ENCODE measurements at places on chromosomes 7 and 10.

GRCh38 chr7:42097752-42098151 is 139.3 kb downstream of the GLI3 start:
- DNase-seq = no peak

- DNase-seq = no peak
Measured at GRCh38 chr7:4659551-4660286, 22.4 kb upstream of the FOXK1 start.

DNA sequence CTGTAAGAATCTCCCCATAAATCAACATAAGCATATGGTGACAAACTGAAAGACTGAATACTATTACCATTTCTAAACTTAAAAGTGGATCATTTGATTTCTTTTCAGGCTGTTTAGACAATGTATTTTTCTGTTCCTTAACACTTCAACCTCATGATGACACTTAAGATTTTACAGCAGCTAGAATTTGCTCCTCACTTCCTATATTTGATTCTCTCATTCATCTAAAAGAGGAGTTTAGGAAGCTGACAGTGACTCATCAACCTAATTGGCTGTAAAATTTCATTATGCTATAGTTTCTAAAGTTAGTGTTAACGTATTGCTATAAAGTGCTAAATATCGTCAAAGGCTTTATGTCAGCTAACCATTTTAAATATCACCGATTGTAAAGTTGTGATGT is 478.7 kb downstream of the GRM8 start:
- DNase-seq = no peak

- DNase-seq = no peak
Measured at GRCh38 chr7:31341141-31341540, 615 bp upstream of the NEUROD6 start.

DNA sequence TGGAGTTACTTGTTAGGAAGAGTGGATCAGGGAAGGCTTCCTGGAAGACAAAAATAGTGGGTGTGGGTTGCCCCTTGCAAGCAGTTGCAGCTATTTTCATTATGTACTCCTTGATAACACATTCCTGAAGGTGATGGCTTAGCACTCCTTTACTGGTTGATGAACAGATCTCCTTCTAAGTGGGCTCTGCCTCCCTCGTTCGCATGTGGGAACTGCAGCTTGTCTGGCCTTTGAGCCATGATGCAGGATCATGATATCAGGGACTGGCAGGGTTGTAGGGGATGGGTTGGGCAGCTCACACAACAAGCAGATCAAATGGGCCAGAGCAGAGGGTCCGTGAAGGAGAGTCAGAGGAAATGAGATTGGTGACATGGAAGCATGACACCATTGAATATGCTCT is 28.8 kb upstream of the LRRC4 start:
- DNase-seq = no peak

- DNase-seq = no peak
Measured at GRCh38 chr7:6422095-6422494, 25.7 kb downstream of the DAGLB start.

DNA sequence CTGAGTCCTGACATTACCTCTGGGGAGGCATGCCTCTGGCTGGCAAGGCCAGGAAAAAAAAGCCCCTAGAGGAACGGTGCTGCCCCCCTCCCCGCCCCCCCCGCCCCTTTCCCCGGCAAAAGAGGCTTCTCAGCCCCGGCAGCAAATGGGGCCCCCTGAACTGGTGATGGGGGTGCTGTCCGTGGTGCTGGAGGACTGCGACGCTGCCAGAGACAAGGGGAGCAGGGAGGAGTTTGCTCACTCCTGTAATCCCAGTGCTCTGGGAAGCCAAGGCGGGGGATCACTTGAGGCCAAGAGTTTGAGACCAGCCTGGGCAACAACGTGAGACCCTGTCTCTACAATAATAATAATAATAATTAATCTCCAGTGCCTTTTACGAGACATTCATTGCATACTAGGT is 23.7 kb downstream of the SRRM3 start:
- DNase-seq = no peak

- DNase-seq = no peak
Measured at GRCh38 chr10:22891797-22892196, 36.1 kb upstream of the ARMC3 start.

DNA sequence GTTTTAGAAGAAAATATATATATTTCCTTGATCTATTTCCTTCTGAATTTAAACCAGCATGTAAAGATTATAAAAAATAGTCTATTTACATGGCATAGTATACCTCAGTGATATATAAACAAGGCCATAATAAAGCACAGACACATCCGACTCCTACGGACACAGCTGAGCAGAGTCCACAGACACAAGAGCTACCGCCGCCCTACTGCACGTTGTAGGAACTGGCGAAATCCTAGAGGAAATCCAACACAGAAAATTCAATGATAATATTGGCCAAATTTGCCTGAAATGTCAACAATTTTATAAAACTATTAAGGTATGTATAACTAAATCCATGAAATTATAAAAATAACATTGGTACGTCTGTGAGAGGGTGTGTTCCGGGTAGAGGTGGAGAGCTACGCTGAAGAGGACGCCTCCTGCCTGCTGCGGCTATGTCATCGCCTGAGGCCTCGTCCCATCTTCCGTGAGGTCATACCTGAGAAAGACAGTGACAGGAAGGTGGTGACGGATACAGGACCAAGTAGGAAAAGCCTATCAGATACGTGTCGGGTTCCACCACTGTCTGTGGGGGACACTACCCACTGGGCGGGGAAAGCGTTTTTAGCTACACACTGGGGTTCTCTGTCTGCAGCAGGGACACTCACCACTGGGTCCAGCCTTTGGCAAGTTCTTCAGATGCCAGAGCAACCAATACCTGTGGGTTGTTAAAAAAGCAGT is 29.3 kb upstream of the NCAPG2 start:
- no peak for DNase-seq

GRCh38 chr10:131797626-131798025 is 103.2 kb upstream of the PPP2R2D start:
- DNase-seq = no peak

DNA sequence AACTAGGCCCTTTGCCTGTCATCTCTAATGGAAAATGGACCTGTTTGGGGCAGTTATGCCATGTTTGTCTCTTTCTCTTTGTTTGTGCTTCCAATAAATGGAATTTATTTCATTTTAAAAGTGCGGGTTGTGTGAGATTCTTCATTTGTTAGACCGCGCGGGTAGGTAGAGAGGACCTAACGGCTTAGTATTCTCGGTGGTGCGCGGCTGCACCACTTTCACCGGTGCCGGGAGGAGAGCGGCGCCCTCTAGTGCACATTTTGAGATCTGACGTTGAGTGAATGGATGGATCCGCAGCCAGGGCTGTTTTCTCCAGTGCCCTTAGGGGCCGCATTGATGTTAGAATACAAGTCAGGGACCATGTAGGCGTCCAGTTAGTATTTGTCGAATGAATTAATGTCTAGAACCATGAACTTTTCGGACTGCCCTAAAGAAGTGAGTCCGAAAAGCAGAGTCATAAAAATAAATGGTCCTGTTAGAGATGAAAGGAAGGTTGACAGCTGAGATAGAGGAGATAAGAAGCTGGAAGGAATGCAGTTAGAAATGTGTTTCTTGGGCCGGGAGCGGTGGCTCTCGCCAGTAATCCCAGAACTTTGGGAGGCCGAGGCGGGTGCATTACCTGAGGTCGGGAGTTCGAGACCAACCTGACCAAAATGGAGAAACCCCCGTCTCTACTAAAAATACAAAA is 29.3 kb upstream of the GIMAP8 start:
- DNase-seq = peak; percentile 93

DNA sequence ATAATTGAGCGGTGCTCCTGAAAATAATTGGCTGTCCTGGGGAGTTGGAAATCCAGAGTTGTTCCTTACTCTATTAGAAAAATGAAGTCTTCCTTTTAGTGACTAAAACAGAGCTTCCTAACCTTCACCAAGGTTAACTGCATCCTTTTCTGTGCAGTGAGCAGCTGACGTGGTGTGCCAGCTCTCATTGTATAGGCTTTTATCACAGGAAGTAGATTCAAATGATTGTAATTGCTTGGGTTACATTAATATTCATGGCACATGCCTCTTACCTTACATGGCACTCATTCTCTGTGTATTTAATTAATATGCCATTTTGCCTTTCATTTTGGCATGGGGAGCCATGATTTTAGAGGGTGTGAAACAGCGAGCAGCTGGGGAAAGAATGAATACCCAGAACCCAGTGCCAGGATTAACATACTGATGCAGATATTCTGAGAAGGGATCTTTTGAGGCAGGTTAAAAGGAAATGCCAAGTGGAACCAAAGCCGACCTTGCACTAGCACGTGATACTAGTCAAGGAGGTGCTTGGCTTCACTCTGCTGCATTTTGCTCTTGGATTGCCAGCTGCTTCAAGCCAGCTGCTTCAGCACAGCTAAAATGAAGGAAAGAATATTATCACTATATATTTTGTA is 115.3 kb downstream of the ST7 start:
- DNase-seq = no peak

- DNase-seq = no peak
Measured at GRCh38 chr10:30422151-30422695, 11.8 kb upstream of the MAP3K8 start.

DNA sequence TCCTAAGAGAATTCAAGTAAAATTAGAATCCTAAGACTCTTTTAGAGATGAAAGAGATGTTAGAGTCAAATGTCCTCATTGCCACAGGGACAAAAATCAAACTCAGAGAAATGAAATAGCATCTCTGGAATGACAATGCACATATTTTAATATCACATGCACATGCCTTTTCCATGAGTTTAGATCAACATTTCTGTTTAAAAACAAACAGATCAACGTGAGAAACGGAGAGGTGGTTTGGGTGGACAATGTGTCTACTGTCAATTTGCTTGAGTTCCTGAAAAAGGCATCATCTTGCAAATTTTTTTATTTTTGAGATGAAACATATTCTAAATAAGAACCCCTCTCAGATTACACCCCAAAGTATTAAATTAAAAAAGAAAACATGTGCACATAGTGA is 130.0 kb downstream of the CHRM2 start:
- no peak for DNase-seq

GRCh38 chr10:117684672-117685211 is 142.2 kb downstream of the EMX2 start:
- no peak for DNase-seq

GRCh38 chr10:22218448-22218847 is 633 bp upstream of the EBLN1 start:
- DNase-seq = no peak

- no peak for DNase-seq
Measured at GRCh38 chr7:9175871-9176270, 742.5 kb downstream of the NXPH1 start.

- no peak for DNase-seq
Measured at GRCh38 chr10:5094265-5095205, at the start of gene AKR1C3. Gene AKR1C3, plus strand, starts transcription at chr10:5094414. Its CDS starts 31 bp downstream, at chr10:5094445.

DNA sequence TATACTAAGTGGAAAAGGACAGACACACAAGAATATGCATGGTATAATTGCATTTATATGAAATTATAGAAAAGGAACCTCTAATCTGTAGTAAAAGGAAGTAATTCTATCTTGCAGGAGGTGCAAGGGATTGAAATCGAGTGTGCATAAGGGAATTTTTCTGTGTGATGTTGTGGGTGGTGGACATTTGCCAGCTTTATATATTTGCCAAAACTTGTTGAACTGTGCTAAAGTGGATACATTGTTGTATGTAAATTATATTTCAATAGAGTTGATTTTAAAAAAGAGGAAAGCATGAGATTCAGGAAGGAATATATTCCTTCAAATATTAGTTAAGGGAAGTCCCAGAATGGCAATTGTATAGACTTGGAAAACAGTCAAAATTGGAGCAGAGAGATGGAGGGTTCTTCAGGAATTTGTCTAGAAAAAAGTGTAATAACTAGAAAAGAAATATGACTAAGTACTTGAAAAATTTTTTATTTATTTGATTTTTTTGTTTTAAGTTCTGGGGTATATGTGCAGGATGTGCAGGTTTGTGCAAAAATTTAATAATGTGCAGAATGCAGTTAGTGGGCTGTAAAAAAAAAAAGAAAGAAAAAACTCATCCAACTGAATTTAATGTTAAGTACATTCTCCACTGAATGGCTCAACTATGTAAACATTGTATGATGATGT is 96.1 kb downstream of the ARL4A start:
- no peak for DNase-seq

GRCh38 chr7:112411186-112411795 is 39.0 kb upstream of the IFRD1 start:
- DNase-seq = no peak

- no peak for DNase-seq
Measured at GRCh38 chr7:3533040-3533439, 232.0 kb downstream of the SDK1 start.

DNA sequence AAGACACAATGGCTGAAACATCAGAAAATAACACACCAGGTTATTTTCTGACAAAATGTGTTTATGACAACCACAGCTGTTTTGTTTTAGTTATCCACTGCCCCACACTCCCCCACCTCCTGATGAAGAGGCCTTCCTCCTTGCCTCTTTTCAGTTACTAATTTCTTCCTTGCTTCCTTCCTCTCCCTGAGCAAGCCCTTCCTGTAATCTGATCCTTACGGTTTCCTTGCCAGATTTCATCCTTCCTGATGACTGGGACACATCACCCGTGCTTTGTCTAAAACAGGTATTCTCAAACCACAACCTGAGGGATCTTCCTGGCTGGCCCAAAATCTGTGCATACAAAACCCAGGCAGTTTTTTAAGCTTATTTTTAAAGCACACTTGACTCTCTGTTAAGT is 39.4 kb downstream of the CHST15 start:
- DNase-seq = no peak

DNA sequence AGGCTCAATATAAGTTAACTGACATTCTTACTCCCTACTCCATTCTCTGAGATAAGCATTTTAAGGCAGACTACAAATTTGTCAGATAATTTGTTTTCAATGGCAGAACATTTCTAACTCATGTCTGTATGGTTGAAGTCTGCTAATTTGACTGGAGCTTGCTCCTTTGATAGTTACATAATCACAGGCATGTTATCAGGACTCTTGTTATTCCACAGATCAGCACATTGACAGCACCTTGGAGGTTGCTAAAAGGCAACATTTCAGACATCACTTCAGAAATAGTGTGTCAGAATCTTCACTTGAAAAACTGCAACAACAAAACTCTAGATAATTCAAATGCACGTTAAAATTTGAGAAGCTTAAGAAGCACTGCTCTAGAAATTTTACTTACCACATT is 158.3 kb upstream of the PCLO start:
- DNase-seq = no peak

DNA sequence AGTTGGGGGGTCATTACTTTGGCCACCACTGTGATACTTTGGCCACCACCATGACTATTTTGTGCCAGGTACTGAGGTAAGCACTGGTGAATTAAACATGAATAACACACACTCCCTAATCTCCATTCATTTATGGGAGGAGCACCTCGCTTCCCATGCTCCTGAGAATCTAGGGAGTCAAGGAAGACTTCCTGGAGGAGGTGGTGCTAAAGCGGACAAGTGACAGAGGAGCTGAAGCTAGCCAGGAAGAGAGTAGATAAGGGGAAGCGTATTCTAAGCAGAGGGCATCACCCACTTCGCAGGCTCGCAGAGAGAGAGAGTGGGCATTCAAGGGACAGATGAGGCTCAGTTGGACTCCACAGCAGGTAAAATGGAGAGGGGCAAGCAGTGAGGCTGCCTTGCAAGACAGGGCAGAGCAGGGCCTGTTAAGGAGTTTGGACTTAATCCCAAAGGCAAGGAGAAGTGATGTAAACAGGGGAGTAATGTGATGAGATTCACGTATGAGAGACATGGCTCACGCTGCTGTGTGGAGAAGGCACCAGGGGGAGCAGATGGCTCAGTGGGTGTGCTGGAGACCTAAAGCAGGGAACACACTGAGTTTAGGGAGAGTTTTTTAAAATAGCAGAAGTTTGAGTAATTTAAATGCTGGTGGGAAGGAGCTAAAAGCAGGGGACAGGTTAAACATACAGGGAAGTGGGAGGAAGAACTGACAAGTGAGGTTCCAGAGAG is 21.3 kb upstream of the TMEM248 start:
- DNase-seq = no peak
